ENCODE measurements at places on chromosomes 16 and 17. TPM values are rescaled to one million over a fixed set of nuclear protein-coding genes. Genes with fewer than 3 reads are reported as not detected.

- no peaks in the 10 kb centered on the region for H3K36me3 ChIP-seq
- no peak overlapping the region for H3K4me3 ChIP-seq
- H3K27me3 ChIP-seq = no peaks in the 10 kb centered on the region
- no peaks in the 10 kb centered on the region for H3K4me1 ChIP-seq
- no peak overlapping the region for H3K27ac ChIP-seq
Measured at GRCh38 chr17:13883659-13884058, 185.6 kb upstream of the COX10 start.

Gene FOXC2
- 0.56 TPM for total RNA-seq

DNA sequence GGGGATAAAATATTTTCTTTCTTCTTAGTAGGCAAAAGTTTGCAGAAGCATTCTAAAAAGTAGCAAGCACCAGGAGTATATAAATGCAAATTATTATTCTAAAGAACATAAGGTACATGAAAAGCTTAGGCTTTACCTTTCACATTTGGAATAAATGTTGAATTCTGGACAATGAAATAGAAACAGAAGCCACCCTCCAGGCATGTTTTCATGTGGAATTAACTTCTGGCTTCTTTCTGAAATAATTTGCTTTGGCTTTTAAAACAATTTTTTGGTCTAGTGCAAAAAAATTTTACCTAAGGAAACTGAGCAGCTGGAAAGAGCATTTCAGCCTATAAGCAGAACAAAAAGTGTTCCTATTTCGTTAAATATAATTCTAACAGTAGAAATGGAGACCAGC, 109.5 kb upstream of the CORO6 start:
- H3K4me3 ChIP-seq = no peak overlapping the region
- H3K27ac ChIP-seq = no peak overlapping the region
- no peaks in the 10 kb centered on the region for H3K4me1 ChIP-seq
- H3K36me3 ChIP-seq = no peaks in the 10 kb centered on the region
- DNase-seq = no peak

GRCh38 chr17:77620282-77620681, 338.2 kb upstream of the TNRC6C start:
- no peaks in the 10 kb centered on the region for H3K36me3 ChIP-seq
- peaks cover 5% of the 10 kb centered on the region for H3K27me3 ChIP-seq
- peaks cover 9% of the 10 kb centered on the region for H3K4me1 ChIP-seq
- no peak for DNase-seq
- H3K27ac ChIP-seq = no peak overlapping the region
- H3K4me3 ChIP-seq = no peak overlapping the region

Gene GGT6
- 64.6 TPM for total RNA-seq

- H3K36me3 ChIP-seq = no peaks in the 10 kb centered on the region
- no peak overlapping the region for H3K27ac ChIP-seq
- no peak for DNase-seq
- H3K4me1 ChIP-seq = peaks cover 31% of the 10 kb centered on the region
Measured at GRCh38 chr17:68906638-68907037, 48.6 kb downstream of the ABCA8 start.

Gene OTOA
- total RNA-seq = not detected

DNA sequence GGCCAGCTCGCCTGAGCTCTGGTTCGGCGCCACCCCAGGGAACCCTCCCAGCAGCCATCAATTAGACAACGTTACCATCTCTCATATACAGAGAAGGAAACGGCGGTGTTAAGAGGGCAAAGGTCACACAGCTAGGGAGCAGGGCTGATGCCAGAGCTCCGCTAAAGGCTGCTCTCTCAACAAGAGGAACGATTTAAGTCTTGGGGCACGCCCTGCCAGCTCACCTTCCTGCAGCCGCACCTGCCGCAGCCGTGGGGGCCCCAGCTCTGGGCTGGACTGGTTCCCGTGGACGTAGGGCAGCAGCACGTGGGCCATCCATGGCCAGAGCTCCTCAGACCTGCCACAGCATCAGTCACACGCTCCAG, 43.5 kb downstream of the PKD1 start:
- H3K4me3 ChIP-seq = no peak overlapping the region
- no peak overlapping the region for H3K27ac ChIP-seq
- peaks cover 47% of the 10 kb centered on the region for H3K4me1 ChIP-seq
- no peak for DNase-seq
- no peaks in the 10 kb centered on the region for H3K27me3 ChIP-seq
- peaks cover 95% of the 10 kb centered on the region for H3K36me3 ChIP-seq

Gene WNT9B
- total RNA-seq = 5.4 TPM

- no peak overlapping the region for H3K4me3 ChIP-seq
- no peak for DNase-seq
- peaks cover 34% of the 10 kb centered on the region for H3K4me1 ChIP-seq
- no peaks in the 10 kb centered on the region for H3K27me3 ChIP-seq
Measured at GRCh38 chr17:18966831-18967624, 15.1 kb downstream of the SLC5A10 start.

Gene P3H4
- 8.9 TPM for total RNA-seq

GRCh38 chr17:34723875-34724274, 144.5 kb downstream of the TMEM132E start:
- peaks cover 20% of the 10 kb centered on the region for H3K27me3 ChIP-seq
- no peaks in the 10 kb centered on the region for H3K36me3 ChIP-seq
- no peak overlapping the region for H3K4me3 ChIP-seq
- H3K4me1 ChIP-seq = no peaks in the 10 kb centered on the region

Gene SCO1
- total RNA-seq = 11.9 TPM

DNA sequence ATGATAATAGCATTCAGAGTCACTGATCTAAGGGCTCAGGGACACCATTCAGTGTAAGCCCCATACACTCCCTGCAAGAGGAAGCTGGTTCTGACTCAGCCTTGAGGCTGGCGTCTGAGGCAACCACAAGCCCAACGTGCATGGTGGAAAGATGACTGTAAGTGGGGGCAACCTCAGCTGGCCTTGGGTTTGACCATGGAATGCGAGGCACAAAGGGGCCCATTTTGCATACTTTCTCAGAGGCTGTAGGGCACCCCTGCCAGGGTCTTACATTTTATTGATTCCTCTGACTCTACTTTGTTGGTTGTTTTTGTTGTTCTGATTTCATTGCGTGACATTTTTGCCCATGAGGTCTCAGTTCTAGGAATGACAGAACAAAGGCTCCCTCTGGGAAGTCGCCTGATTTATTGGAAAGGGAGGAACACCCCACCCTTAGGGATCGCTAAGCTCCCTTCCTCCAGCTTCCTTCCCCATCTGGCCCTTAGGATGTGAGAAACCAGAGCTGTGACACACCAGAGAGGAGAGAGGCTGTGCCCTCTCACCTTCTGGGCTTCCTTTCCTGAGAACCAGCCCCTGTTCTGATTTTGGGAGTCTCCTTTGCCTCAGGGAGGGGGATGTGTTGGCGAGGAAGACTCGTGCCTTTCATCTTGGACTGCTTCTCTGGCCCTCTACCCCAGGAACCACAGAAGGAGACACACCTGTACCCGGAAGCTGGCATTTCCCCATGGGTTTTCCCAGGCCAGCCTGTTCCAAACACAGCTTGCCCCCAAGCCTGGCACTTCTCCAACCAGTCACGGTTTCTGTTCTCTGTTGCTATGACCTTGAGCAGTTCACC, 5.6 kb upstream of the CIITA start:
- H3K4me3 ChIP-seq = no peak overlapping the region
- H3K4me1 ChIP-seq = peaks cover 33% of the 10 kb centered on the region
- peak; percentile 80 for DNase-seq

Gene NOL3
- 64.3 TPM for total RNA-seq

Gene PIPOX
- total RNA-seq = 2.4 TPM

Gene ADAD2
- 2.6 TPM for total RNA-seq

GRCh38 chr16:72977127-72977526, 70.8 kb downstream of the ZFHX3 start:
- peaks cover 6% of the 10 kb centered on the region for H3K4me1 ChIP-seq
- no peak for DNase-seq
- no peak overlapping the region for H3K4me3 ChIP-seq

GRCh38 chr17:56298846-56299245, 145.6 kb downstream of the ANKFN1 start:
- no peaks in the 10 kb centered on the region for H3K27me3 ChIP-seq
- no peaks in the 10 kb centered on the region for H3K4me1 ChIP-seq
- DNase-seq = no peak

GRCh38 chr17:78383725-78384471, 5.4 kb downstream of the PGS1 start:
- no peak overlapping the region for H3K4me3 ChIP-seq
- H3K4me1 ChIP-seq = peaks cover 85% of the 10 kb centered on the region
- H3K36me3 ChIP-seq = no peaks in the 10 kb centered on the region
- peak overlapping the region; percentile 63 for H3K27ac ChIP-seq
- DNase-seq = no peak
- H3K27me3 ChIP-seq = no peaks in the 10 kb centered on the region

- H3K4me3 ChIP-seq = peak overlapping the region; percentile 86
- H3K36me3 ChIP-seq = peaks cover 23% of the 10 kb centered on the region
- H3K27me3 ChIP-seq = no peaks in the 10 kb centered on the region
Measured at GRCh38 chr17:39450051-39450450, 1.0 kb downstream of the MED1 start.

- no peaks in the 10 kb centered on the region for H3K27me3 ChIP-seq
- H3K4me1 ChIP-seq = peaks cover 2% of the 10 kb centered on the region
- H3K4me3 ChIP-seq = no peak overlapping the region
- no peaks in the 10 kb centered on the region for H3K36me3 ChIP-seq
Measured at GRCh38 chr17:46958041-46958591, 20.9 kb downstream of the RPRML start.

DNA sequence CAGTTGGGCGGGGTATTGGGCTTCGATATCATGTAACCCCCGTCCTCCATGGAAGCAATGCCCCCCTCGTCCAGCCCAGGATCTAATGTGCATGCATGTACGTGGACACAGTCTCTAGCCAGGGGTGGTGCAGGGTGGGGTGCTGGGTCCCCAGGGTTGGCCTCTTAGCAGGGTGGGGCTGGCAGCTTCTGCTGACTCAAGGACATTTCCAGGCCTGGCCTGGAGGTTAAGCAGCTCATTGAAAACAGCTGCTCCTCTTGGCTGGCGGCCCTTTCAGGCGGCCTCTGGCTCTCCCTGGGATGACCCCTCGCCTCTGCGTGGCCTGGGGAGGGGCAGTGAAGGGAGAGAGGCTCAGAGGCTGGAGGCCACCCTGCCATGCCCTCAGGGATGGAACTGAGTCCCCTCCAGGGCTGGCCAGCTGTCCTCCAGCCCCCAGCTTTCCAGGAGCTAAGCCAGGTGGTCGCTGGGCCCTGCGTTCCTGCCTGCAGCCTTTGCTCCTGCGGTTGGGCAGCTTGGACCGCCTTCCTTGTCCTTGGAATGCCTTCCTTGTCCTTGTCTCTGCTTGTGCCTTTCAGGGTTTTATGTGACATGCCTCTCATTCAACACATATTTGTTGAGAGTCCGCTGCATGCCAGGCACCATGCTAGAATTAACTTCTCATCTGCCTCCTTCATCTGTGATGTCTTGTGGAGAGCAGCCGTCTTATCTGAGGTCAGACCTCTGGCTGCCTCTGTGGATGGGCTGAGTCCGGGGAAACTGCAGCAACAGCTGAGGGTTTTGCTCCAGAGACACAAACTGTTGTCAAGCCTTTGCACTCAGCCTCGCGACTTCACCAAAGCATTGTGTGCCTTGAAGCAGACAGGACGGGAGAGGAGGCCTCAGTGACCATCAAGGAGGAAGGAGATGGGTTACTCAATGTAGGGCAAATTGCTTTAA, 26.6 kb downstream of the MRC2 start:
- H3K36me3 ChIP-seq = peaks cover 5% of the 10 kb centered on the region
- no peak overlapping the region for H3K27ac ChIP-seq
- no peak overlapping the region for H3K4me3 ChIP-seq

- no peaks in the 10 kb centered on the region for H3K4me1 ChIP-seq
- H3K4me3 ChIP-seq = no peak overlapping the region
- no peak overlapping the region for H3K27ac ChIP-seq
- no peak for DNase-seq
- H3K27me3 ChIP-seq = no peaks in the 10 kb centered on the region
Measured at GRCh38 chr16:61014869-61015268, 1021.4 kb downstream of the CDH8 start.

DNA sequence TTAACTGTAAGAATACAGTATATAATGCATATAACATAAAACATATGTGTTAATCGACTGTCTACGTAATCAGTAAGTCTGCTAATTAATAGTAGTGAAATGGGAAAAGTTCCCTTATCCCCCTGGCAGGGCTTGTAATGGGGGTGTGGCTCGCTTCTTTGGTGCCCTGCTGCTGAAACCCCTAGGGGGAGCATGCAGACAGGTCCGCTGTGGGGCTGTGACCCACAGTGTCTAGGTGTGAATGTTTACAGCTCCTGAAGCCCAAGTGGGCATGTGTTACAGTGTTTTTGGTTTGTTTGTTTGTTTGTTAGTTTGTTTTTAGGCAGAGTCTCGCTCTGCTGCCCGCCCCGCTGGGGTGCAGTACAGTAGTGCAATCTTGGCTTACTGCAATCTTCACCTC, 495.7 kb downstream of the SHISA9 start:
- H3K4me3 ChIP-seq = no peak overlapping the region
- H3K27me3 ChIP-seq = no peaks in the 10 kb centered on the region
- H3K27ac ChIP-seq = no peak overlapping the region
- H3K36me3 ChIP-seq = no peaks in the 10 kb centered on the region
- no peak for DNase-seq

Gene CES5A
- 0.30 TPM for total RNA-seq

DNA sequence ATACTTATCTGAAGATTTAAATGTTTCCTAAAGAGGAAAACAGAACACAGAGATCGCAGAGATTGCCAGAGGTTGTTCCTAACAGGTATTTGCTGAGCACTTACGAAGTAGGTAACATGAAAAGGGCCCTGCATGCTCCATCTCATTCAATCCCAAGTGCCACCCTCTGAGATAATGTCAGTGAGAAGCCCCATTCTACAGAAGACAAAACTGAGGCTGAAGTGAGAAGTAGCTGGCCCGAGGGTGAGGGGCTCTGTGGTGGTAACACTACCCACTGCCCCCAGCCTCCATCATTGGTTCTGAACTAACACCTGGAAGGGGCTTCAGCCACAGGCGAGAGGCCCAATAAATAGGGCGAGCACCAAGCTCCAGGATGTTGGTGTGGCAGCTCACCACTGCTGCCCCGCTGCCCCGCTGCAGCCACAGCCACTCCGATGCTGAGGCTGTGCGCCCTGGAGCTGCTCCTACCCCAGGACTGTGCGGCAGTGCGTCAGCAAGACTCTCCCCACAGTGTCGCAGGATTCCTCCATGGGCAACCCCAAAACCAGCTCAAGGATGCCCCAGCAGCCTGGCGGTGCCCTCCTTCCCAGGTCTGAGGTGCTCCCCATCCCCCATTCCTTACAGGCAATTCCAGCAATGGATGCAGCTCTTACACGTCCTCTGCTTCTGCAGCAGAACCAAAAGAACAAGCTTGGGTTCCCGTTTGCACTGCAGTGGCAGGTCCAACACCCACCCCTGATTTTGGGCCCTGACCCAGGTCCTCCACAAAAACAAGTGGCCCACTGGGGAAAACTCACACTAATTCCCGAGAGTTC, 10.3 kb downstream of the FLCN start:
- no peaks in the 10 kb centered on the region for H3K27me3 ChIP-seq
- H3K4me3 ChIP-seq = no peak overlapping the region
- DNase-seq = no peak
- no peak overlapping the region for H3K27ac ChIP-seq
- peaks cover 100% of the 10 kb centered on the region for H3K36me3 ChIP-seq

- no peaks in the 10 kb centered on the region for H3K4me1 ChIP-seq
- H3K4me3 ChIP-seq = no peak overlapping the region
- H3K27me3 ChIP-seq = peaks cover 2% of the 10 kb centered on the region
- no peak for DNase-seq
- no peak overlapping the region for H3K27ac ChIP-seq
Measured at GRCh38 chr17:61568219-61569072, 22.6 kb downstream of the NACA2 start.

Measured in suprapubic skin (tissue), 4 donors.